ENCODE measurements at places on chromosomes 5 and 9. TPM values are rescaled to one million over a fixed set of nuclear protein-coding genes. Genes with fewer than 3 reads are reported as not detected.

DNA sequence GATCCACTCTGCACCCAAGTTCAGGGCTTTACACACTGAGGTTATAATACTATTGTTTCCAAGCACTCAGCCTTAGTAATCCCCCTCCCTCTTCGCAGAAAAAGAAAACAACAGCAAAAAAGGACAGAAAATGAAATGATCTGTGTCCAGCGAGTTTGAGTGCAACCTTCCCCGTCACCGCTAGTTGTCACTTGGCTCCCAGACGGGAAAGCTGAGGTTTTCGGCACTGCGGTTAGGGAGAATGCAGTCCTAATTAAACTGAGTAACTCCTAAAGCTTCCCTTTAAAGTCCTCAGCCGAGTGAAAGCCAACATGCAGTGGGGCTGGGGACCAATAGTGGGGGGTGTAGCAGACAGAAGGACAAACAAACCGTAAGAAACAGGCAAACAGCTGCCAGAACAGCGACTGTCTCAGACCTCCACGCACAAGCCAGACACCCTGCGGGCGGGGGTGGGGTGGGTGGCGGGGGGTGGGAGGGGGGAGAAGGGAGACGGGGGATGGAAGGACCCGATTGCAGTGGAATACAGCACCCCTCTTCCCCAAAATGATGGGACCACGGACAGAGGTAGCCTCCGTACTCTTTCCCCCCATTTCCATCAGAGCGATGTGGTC is 680 bp downstream of the GLRA1 start:
- DNase-seq: no peak

- DNase-seq: no peak
Measured at GRCh38 chr5:34598177-34598794, 57.8 kb upstream of the RAI14 start.

- no peak for DNase-seq
Measured at GRCh38 chr5:138263581-138263980, 10.8 kb downstream of the GFRA3 start.

GRCh38 chr5:150085191-150085912 is 1.0 kb downstream of the CSF1R start:
- no peak for DNase-seq

TRIM23 gene
- 24.5 TPM for polyA plus RNA-seq

SLCO4C1 gene
- polyA plus RNA-seq: 26.7 TPM

CATSPER3 gene
- polyA plus RNA-seq: 1.7 TPM

NUDT2 gene
- 28.8 TPM for polyA plus RNA-seq

BARHL1 gene
- polyA plus RNA-seq: not detected

SLC6A18 gene
- 0.53 TPM for polyA plus RNA-seq

KIF4B gene
- 0.28 TPM for polyA plus RNA-seq

LOX gene
- polyA plus RNA-seq: 40.5 TPM

ZNF189 gene
- polyA plus RNA-seq: 54.5 TPM

Measured in left kidney (tissue), 8 donors.